ENCODE measurements at places on chromosomes 4 and X.

- peak; percentile 6 for DNase-seq
These were observed 7.2 kb upstream of the MAGIX start for GRCh38 chrX:49155243-49155899.

DNA sequence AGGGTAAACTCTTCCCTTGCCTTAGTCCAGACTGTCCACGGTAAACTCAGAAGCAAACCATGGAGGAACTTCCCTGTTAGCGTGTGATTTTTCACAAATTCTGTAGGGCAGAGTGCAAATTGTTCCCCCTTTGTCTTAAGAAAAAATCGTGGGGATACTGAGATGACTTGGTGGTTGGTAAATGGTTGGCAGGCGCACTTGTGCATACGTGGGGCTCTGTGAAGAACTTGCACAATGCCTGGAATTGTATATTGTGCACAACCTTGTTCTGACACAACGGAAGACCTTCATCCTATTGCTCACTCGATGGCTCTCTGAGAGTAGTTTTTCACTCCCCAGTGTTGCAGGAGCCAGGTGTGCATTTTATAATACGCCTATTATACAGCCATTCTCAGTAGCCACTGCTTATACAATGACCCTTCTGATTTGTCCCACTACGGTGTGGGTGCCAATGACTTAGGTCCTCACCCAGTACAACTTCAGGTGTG is 150.0 kb downstream of the SPRY1 start:
- DNase-seq, result no peak

DNA sequence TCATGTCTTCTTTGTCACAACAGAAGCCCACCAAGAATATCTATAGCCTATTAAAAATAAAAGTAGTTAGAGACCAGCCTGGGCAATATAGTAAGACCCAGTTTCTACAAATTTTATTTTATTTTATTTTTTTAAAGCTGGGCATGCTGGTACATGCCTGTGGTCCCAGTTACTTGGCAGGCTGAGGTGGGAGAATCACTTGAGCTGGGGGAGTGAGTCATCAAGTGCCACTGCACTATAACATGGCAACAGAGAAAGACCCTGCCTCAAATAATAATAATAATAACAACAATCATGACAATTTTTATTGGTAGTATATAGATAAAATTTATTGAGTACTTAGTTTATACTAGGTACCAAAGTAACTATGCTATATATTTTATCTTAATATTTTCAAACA is 93.0 kb upstream of the NPFFR2 start:
- no peak for DNase-seq

DNA sequence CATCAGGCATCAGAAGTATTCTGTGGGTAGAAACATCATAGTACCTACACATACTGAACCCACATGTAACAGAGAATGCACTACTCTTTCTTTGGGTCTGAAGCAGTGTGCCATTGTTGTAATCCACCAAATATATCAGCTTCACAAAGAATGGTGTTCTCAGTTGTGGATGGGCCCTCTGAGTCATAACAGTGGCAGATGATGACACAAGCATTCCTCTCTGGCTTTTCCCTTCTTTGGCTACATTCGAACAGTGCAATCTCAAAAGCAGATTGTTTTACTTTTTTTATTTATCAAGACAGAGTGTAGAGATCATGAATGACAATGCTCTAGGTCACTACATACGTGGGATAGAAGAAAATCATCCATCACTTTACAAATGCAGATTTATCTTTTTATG is 247.2 kb upstream of the EPHA5 start:
- DNase-seq, result no peak

GRCh38 chr4:36207831-36208520 is 36.3 kb downstream of the ARAP2 start:
- DNase-seq, result no peak

DNA sequence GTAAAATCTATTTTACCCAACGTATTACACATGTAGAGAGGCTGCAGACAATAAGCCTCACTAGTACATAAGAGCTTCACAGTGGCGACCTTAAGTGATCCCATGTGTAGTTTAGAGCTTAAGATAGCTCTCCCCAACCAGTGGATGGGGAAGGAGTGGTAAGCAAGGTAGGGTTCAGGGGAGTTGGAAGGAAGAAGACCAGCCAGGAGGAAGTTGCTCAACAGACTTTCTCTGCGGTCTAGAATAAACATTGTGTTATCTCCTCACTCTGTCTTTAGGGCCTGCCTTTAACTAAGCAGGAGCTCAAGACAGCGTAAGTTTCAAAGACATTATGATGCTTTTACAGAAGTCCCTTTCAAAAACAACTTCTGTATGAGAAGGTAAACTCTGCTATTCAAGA is 16.8 kb downstream of the MEPE start:
- DNase-seq, result no peak

- DNase-seq, result peak; percentile 49
These were observed 904 bp upstream of the WDR1 start for GRCh38 chr4:10117359-10118047.

GRCh38 chr4:152166567-152166966 is 369.3 kb downstream of the FBXW7 start:
- no peak for DNase-seq

- no peak for DNase-seq
These were observed 36.0 kb upstream of the NSUN7 start for GRCh38 chr4:40713798-40714197.

GRCh38 chr4:146949559-146949958 is 3.9 kb upstream of the TTC29 start:
- DNase-seq, result no peak

GRCh38 chr4:78602334-78602733 is 50.8 kb downstream of the ANXA3 start:
- no peak for DNase-seq

GRCh38 chrX:3461397-3462165 is 115.1 kb upstream of the MXRA5 start:
- no peak for DNase-seq

DNA sequence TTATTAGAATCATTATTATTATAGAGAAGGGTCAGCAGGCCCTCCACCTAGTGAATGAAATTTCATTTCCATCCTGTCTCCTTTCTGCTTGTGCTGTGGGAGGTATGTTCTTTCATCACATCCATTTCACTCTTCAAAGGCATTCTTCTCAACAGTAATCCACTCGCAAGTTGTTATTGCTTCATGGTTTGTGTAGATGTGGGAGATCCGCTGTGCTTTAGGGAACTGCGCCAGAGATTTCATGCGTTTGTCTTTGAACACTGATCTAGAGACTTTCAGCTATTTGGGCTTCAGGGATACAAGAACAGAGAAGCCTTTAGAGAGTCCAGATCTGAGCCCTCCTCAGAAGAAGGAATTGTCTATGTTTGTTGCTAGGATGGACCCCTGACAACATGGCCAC is 53.5 kb upstream of the PUDP start:
- DNase-seq, result no peak

GRCh38 chr4:52212702-52213101 is 161.6 kb downstream of the SPATA18 start:
- DNase-seq, result no peak

DNA sequence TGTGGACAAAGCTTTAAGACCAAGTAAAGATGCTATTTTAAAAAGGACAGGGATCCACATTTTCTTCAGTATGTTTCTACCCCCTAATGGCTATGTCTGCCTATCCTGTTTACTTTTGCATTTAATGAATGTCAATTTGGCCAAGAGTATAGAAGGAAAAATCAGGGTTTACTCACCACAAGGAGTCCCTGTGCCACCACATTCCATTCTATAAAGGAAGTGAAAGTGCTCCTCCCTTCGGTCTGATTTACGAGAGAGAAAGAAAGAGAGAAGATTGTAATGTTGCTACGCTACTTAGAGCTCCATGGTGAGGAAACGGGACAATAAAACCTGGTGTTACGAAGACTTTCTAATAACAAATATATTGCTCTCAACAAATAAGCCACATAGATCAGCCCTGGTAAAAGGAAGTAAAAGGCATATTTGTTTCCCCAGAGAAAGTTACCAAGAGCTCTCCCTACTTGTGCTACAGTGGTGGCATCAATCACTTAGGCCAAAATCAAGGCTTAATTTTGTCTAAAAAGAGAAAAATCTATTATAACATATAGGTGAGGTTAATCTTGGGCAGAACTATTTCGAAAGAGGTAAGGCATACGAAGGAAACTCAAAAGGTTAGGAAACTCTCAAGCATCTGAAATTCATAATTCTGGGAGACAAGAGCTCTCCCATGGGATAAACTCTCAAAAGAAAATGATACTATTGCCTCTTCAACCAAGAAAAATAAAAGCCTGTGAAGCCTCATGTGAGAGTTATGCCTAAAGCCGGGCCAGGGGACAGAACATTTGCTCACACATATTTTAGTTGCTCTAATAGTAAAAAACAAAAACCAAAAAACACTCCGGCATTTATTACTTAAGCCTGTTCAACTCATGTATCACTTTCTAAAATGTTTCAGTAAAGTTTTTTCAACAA is 29.5 kb downstream of the TAPT1 start:
- no peak for DNase-seq

- DNase-seq, result no peak
These were observed 2.1 kb downstream of the MTM1 start for GRCh38 chrX:150570512-150570911.

- DNase-seq, result no peak
These were observed 45.9 kb upstream of the PPP3CA start for GRCh38 chr4:101393256-101393655.

- no peak for DNase-seq
These were observed 612.7 kb downstream of the KCTD8 start for GRCh38 chr4:43835869-43836268.

DNA sequence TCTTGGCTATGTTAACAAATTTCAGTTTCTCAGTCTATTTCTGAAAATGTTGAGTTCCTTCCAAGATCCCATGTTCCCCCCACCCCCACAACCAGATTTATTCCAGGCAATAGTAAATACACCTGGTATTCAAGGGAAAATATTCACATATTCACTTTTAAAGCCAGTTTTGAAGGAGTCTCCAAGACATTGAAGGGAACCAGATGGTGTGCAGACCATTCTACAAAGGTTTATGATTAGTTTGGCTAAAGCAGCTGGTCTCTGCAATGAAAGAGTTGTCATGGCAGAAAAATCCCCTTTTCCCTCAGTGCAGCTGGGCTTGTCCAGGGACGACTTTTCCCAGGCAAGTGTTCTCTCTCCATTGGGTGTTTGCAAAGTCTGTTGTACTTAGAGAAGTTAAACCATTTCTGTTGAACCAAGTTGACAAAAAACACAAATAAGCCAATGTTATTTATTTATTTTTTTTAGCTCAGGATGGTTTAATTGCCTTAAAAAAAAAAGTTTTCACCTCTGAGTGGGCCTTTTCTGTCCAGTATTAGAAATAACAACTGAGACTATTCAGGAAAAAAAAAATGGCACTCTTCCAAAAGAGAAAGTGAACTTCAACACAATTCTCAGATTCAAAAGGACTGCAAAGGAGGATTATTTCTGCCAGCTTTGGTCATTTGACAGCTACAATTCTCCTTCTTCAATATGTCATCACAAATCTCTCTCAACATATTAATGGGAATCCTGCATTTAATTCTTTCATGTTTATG is 410.6 kb downstream of the IL1RAPL1 start:
- no peak for DNase-seq

GRCh38 chrX:42567268-42567667 is 210.7 kb downstream of the PPP1R2C start:
- DNase-seq, result no peak

GRCh38 chr4:170729897-170730296 is 640.1 kb upstream of the AADAT start:
- no peak for DNase-seq

- DNase-seq, result no peak
These were observed 310.3 kb upstream of the SLIT2 start for GRCh38 chr4:19941434-19941833.

GRCh38 chr4:680928-681645 is 6.7 kb downstream of the MYL5 start:
- DNase-seq, result peak; percentile 23

DNA sequence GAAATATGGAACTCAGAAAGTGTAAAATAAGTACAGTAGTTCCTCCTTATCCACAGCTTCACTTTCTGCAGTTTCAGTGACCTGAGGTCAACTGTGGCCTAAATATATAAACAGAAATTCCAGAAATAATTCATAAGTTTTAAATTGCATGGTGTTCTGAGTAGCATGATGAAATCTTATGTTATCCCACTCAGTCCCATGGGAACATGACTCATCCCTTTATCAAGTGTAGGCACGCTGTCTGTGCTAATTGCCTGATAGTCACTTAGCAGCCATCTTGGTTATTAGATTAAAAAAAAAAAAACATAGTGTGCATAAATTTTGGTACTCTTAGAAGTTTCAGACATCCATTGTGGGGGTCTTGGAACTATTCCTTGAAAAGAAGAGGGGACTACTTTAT is 983.4 kb upstream of the ADGRL3 start:
- no peak for DNase-seq

- DNase-seq, result no peak
These were observed 330.7 kb upstream of the RASGEF1B start for GRCh38 chr4:81802285-81802846.

DNA sequence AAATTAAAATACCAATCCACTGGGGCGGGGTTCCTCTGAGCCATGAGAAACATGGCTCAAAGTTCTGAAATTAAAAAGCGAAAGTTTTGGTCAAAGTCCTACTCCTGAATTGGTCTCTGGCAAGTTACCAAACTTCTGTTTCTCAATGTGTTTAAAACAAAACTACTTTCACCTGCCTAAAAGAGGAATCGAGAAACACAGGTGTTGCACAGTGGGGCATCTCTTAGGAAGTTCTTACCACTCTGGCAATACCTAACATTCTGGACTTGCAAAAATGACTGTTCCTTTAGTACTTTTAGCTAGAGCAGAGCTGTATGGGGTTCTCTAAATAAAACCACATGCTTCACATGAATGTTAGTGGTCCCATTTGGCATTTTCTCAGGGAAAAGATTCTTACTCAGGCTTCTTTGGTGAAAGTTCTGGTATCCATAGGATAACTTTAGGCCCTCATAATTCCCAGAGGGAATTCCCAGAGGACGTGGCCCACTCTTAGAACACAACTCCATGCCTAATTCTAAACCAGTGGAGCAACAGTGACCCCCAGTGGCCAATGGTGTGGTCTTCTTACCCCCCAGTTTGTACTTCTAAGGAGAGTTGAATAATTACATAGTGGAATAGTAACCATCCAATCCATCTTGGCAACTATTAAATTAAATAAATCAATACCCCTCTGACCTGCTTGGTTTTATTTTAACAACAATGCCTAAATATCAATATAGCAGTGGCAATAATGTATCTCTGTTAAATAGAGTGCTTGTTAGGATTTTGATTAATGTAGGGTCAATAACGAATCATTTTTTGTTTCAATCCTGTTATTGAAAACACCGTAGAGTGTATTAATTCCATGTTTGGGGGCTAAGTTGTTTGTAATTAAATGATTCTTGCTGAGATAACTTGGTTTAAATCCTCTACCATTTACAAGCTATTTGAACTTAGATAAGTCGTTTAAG is 21.9 kb downstream of the BMP3 start:
- DNase-seq, result peak; percentile 45

DNA sequence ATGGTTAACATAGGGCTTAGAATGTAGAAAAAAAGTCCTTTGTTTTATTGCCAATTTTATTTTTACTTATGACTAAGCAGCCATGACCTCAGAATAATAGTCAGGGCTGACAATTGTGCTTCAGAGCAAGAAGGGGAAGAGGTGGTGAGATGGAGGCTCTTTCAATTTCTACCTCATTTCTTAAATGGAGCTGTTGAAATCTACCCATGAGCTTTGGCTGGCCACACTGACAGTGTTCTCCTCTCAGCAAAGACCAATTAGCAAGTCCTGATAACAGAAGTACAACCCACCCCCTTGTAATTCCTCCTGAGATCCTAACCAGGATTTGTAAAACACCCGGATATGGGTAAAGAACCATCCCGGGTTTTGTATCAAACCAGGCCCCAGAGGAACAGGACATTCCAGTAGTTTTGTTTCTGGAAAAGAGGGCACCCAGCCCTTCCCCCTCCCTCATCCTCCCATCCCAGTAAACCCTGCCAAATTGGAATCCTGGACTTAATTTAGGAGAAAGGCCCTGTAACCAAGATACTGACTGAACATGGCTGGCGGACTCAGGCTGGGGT is at the start of gene HEPH:
TSS of gene HEPH (plus strand) at position 399 of the 563 bp plus-strand sequence. CDS start 6,324 bp downstream, outside the sequence.
- no peak for DNase-seq

All from effector CD8-positive, alpha-beta T cell (primary cell).